ENCODE measurements at places on chromosomes 1 and 21.

DNA sequence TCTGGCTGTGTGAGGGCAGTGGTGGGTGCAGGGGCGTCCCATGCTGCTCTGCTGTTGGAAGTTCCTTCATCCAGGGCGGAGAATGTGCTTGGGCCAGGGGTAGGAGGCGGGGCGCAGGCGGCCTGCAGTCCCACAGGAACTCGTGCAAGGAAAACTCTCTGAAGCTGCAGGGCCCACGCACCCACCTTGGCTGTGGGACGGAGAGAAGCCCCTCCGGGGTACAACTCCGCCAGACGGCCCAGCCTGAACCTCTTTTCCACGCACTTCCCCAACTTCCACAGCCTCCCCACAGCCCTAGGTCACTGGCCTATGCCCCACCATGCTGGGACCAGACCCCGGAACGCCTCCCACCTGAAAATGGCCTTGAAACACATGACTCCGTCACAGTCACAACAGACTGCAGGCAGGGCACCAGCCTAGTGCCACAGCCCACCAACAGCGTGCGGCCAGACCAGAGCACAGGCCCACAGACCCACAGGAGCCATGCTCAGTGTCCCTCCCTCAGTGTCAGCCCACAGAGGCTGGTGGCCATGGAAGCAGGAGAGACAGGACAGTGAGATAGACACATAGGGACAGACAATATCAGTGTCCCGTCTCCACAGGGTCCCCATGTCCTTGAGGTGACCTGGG lies 47.8 kb downstream of the WNT9A start:
- DNase-seq: peak; percentile 56

- no peak for DNase-seq
These were observed 60.6 kb downstream of the UCHL5 start for GRCh38 chr1:192998536-192998935.

- DNase-seq: no peak
These were observed 26.3 kb upstream of the PIGC start for GRCh38 chr1:172470149-172470548.

DNA sequence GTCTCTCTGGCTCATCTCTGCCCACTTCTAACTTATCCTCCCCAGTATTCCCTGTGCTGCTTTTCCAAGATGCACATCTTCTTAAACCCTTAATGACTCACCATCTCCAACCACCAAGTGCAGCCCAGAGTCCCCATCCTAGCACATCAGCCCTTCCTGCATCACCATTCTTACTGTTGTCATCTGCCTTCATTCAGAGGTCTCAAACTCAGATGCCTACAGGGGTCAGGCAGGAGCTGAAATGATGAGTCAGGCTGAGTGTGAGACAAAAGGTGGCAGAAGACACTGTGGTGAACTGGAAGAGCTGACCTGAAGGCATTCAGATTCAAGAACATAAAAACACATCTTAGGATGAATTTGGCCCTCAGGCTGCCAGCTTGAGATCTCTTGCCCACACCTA lies 34.6 kb downstream of the OLFML2B start:
- no peak for DNase-seq

DNA sequence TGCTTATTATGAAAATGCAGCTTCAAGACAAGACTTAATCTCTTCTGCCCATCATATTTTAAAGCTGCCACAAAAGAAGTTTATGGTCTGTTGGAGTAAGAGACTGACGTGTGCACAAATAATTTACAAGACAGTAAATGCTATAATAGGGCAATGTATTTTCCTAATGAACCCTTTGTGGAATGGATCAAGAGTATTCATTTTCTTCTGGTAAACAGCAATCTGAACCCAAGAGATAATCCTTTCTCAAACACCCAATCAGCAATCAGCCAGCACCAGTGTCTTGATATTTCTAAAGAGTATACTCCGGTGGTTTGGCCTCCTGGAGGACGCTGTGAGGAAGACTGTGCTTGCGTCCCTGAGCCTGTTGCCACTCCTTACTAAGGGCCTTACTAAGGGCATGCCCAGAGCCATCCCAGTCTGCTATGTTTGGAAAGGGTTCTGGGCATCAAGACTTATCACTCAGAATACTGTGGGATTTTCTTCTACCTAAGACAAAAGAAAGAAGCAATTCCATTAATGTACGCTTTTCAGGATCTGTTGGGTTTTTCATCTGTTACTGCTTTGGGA lies 48.8 kb upstream of the LRRC8D start:
- DNase-seq: no peak

DNA sequence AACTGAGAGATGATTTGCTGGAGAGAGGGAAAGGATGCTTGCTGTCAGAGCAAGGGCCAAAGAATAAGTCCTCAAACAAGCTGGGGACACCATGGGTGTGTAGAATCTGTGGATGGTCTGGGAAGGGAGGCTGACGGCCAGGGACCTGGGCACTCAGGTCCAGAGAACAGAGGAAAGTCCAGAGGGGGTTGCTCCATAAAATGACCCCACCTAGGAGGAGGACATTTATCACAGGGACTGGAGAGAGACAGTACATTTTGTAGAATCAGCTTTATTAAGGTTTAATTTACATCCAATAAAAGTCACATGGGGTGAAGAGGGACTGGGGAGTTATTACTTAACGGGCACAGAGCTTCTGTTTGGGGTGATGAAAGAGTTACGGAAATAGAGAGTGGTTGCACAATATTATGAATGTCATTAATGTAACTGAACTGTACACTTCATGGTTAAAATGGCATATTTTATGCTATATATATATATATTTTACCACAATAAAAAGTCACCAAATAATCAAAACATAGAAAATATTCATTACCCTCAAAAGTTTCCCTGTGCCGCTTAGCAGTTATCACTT lies 73.0 kb upstream of the ABCD3 start:
- no peak for DNase-seq

- DNase-seq: no peak
These were observed 21.6 kb upstream of the RGL1 start for GRCh38 chr1:183783342-183783741.

DNA sequence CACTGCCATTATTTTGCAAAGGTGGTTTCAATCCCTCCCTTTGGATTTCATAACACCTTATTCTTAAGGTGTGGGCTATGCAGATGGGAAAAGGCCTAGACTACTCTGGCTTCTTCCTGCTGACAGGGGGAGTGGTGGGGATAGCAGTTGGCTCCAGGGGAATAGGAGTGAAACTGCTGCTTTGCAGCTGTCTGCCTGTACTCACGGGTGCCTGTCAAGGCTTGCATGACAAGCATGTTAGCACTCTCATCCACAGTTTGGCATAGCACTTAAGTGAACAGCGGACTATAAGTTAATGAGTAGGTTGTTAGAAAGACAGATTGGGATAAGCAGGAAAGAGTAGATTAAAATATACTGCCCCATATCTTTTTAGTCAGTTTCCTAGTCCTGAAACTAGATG lies 287.5 kb upstream of the DAB1 start:
- no peak for DNase-seq

- no peak for DNase-seq
These were observed 303.1 kb downstream of the CTH start for GRCh38 chr1:70714149-70714548.

DNA sequence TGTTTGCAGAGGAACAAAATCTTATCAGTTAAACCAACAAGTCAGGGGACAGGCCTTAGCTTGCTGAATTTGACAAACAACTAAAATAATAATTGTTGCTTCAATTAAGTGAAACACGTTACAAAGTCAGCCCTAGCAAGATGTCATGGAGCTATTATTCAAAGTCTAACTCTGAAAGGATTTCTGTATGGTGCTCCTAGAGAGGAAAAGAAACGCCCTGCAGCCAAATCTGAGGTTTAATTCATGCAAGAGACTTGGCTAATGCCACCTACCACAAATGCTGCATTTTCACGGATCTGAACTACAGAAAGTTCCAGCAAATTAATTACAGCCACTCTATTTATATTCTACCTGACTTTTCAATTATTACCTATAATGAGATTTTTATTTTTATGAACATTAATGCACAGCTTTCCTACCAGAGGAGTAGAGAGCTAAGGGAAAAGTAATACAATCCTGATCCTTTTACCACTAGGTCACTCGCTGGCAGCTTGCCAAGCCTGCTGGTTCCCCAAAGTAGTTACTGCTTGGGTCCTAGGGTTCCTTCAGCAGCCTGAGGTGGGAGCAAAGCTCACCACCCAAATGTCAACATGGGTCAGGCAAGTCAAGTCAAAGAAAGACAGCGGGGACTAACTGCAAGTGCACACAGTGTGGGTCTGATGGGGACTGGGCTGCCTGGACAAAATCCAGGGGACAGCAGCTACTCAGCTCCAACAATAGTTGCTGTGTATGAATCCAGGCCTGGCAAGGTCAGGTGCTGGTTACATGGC lies 8.5 kb downstream of the COLGALT2 start:
- DNase-seq: no peak

- DNase-seq: no peak
These were observed 89.4 kb upstream of the ACTRT2 start for GRCh38 chr1:2931724-2932401.

GRCh38 chr1:181658581-181658980 lies 175.3 kb downstream of the CACNA1E start:
- DNase-seq: no peak

DNA sequence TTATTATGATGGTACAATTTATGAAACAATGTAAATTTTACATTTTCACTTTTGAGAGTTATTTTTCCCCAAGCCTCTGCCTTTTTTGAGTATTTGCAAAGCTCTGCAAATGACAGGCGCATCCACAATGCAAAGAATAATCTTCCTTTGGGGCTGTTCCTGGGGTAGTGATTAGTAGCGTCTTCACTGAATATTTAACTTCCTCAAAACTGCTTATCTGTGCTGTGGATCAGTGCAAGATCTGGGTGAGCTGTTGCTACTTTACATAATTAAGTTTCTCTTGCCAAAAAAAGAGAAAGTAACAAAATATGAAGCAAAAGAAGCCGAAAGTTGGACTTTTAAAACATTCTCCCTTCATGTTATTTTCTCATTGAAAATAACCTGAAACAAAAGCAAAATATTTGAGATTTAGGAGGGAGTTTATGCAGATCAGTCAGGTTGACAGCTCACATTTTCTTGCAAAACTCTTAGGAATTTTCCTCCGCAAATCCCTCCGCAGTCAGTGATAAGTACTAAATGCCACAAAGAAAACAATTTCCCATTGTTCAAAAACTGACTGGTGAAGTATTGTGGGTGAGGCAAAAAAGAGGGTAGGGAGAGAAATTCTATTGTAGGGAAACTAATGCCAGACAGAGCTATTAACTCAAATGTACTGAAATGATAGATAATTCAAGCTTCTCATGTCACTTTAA lies 276.4 kb upstream of the B3GALT2 start:
- DNase-seq: no peak

GRCh38 chr1:231052777-231053176 lies 12.7 kb upstream of the FAM89A start:
- no peak for DNase-seq

GRCh38 chr1:225886159-225887029 lies 2.6 kb downstream of the LEFTY1 start:
- DNase-seq: no peak

DNA sequence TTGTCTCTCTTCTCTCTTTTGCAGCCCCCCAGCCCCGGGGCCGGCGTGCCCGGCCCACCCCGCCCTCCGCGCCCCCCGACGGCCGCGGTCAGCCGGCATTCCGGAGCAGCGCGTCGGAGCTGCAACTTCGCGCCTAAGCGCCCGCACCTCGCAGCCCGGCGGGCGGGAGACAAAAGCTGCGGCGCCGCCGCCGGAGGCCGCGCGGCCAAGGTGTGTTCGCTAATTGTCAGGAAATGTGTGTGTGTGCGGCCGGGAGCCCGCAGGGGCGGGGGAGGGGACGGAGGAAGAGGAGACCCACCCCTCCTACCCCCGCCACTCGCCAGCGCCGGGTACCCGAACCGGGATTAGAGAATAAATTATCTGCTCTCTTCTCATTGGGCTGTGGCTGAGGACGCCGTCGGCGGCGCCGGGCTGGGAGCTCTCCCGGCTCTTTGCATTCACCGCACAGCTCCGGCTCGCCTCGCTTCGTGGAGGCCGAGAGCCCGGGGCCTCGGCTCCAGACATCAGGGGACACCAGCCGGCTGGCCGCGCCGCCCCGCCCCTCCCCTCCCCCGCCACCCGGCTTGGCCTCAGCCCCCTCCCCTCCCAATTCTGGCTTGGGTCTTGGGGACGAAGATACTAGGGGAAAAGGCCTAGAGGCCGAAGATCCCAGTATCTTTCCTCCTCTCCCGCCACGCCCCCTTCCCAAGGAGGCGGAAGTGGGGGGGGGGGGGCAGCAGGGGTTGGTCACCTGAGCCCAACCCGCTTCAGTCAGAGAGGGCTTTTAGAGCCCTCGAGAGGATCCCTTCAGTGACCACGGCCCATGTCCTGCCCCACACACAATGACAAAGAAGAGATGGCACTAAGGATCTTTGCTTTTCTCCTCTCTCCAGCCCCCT lies 1.3 kb upstream of the BLACAT1 start:
- DNase-seq: no peak

GRCh38 chr21:25589887-25590286 lies 17.4 kb downstream of the MRPL39 start:
- no peak for DNase-seq

- no peak for DNase-seq
These were observed 222.8 kb downstream of the TPR start for GRCh38 chr1:186152227-186152619.

DNA sequence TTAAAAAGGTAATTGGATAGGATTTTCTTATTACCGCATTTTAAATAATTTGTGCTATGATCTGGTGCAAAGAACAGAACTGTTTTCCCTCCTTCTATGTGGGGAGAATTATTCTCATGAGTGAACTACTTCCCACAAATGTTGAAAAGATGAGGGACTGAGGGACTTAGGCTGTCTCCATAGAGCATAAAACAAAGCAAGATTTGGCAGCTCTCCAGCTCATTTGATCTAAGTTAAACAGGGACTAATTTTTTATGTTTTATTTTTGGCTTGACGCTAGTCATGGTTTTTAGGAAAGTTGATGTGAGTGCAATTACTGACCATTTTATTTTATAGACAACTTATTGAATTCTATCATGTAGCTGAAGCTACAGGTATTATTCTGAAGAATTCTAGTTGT lies 362.3 kb downstream of the HLX start:
- DNase-seq: no peak

DNA sequence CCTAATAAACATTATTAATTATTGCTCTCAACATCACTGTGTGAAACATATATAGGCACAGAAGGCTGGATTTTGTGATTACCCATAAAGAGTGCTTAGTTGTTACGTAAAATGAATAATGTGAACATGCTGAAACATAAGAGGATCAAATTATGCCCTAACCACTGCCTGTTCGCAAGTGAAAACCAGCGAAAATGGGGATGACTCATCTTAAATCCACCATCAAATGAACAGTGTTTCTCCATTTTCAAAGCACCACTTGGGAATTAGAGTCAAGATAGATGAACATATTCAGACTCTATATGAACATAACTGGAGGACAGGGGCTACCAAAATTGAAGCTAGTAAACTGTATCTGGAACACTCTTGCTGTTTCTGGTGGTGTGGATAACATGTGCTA lies 386.2 kb downstream of the HHIPL2 start:
- no peak for DNase-seq

Measured in sigmoid colon (tissue), 7 donors.